Activated naive CD4-positive, alpha-beta T cell (primary cell): ENCODE measurements at places on chromosomes 3 and 15.

GRCh38 chr3:89586676-89587075, 479.3 kb downstream of the EPHA3 start:
- no peak for DNase-seq

DNA sequence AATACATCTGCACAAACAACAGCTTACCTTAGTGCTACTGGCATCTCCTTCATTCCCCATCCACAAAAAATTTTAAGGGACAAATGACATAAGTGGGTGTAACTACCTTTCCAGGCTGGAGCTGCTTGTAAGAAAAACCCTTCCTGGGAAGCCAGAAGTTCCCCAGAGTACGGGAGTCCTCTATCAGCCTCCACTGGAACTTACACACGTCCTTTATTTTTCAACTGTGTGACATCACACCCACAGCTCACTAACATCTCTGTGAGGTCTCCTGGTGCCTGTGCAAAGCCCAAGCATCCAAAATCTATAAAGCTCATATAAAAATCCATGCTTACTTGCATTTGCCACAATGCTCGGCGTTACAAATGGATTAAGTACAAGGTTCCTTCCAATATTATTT, 27.6 kb downstream of the LRIG1 start:
- no peak for DNase-seq

GRCh38 chr3:155211266-155211665, 82.2 kb downstream of the STRIT1 start:
- no peak for DNase-seq

DNA sequence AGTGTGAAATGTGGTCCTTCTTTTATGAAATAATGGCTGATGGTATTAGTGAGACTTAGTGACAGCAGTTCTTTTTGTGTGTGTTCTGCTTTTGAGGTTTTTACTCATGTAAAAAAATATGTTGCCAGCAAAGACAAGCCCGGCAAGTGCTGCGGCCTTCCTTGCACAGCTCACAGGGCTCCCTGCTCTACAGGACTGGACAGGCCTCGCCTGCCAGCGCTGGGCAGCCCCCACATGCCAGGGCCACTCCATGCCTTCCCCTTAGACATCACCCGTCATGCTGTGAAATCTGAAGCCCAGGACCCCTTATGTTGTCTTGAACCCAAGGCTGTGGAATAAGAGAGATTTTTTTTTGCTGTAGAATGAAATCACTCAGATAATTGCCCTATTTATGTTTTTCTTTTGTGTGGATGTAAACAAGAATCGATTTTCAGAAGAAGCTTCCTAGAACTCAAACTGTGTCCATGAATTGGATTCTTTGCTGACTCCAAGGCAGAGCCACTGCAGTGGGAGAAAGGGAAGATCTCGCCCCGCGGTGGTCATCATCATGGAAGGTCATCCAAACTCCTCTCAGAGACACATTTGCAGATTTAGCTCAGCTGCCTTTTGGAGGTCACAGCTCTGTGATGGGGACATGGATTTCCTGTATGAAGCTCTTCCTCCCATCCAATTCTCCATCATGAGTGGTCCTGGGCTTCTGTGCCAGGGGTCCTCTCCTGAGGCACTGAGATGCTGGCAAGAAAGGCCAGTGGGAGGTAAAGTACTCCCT, 150.8 kb downstream of the ATP10A start:
- DNase-seq: no peak

DNA sequence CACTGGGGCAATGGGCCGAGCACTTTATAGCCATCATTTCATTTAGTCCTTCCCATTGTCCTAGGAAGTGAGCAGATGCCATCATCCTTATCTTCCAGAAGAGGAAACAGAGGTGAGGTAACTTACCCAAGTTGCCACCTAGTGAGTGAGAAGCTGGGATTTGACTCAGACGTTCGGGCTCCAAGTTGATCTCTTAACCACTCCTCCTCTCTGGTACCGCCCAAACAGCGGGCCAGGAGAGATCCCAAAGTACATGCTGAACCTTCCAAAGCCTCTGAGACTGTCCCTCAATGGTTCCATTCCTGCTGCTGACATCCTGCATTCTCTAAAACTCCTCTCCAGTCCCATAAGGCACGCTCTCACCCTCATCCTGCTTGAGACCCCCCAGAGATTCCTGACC, 56.2 kb downstream of the EXOG start:
- DNase-seq: no peak

- no peak for DNase-seq
Observed at GRCh38 chr3:82568776-82569338, 807.4 kb upstream of the GBE1 start.

GRCh38 chr15:57082054-57082728, 163.7 kb downstream of the TCF12 start:
- no peak for DNase-seq

GRCh38 chr3:64349551-64349950, 124.3 kb upstream of the PRICKLE2 start:
- no peak for DNase-seq

DNA sequence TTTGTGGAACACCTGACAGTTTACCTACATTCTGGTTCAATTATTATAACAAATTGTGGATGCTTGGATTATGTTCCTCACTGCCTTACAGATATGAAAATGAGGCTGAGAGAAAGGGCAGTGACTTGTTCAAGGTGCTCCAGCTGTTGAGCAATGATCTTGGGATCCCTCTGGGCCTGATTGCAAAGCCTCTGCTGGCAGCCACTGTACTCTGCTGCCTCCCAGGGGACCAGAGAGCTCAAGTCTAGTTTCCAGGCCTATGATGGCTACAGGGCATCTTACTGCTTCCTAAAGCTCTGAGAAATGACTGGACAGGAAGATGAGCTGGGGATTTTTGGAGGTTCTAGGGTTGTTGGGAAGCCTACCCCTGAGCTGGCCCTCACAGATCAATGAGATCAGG, 2.3 kb upstream of the SHC4 start:
- DNase-seq: no peak

GRCh38 chr3:57949785-57950615, 58.2 kb upstream of the FLNB start:
- DNase-seq: no peak

- DNase-seq: no peak
Observed at GRCh38 chr15:77025083-77025901, 30.4 kb downstream of the PSTPIP1 start.

- no peak for DNase-seq
Observed at GRCh38 chr3:8886546-8886945, 76.7 kb downstream of the RAD18 start.

GRCh38 chr15:47705281-47705997, 11.9 kb upstream of the SEMA6D start:
- DNase-seq: no peak

DNA sequence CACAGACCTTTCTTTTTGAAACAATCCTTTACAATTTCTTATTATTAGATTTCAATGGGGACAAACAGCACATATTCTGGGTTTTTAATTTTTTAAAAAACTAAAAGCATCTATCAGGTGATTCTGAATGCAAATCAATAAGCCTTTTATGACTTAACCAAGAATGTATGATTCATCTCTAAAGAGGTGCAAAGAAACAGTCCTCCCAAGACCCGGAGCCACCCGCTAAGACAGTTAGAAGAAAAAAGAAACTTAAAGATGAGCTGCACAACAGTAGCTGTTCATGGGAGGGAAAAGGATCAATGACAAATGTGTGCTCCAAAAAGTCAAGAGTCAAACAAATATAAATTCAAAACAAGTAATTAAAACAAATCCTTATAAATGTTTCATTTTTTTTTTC, 319.5 kb downstream of the THSD4 start:
- DNase-seq: no peak

- DNase-seq: no peak
Observed at GRCh38 chr15:40847223-40847961, 3.5 kb downstream of the SPINT1 start.

GRCh38 chr3:45118615-45119071, 27.5 kb downstream of the CDCP1 start:
- DNase-seq: no peak

- no peak for DNase-seq
Observed at GRCh38 chr3:100798012-100798411, 88.7 kb downstream of the TFG start.

DNA sequence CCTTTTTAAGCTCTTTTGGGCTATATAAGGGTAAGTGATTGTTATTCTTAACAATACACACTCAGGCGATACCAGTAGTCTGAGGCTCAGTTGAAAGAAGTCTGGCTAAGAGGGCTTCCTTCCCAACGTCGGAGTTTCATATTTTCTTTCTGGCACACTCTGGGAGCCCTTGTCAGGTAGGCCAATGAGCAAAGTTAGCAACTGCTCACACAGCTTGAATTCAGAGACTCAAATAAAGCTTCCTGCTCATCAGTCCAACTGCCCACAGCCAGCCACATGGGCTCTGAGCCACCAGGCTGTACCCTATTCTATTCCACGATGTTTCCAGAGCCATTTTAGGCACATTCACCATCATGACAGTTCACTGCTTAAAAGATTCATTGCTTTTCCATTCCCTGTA, 155.1 kb upstream of the TBL1XR1 start:
- DNase-seq: no peak

GRCh38 chr3:59380146-59380545, 330.3 kb upstream of the CFAP20DC start:
- no peak for DNase-seq

GRCh38 chr3:149011676-149012075, 20.3 kb downstream of the GYG1 start:
- no peak for DNase-seq

- DNase-seq: no peak
Observed at GRCh38 chr3:147572970-147573340, 163.8 kb downstream of the ZIC1 start.

GRCh38 chr15:87483468-87483867, 773.1 kb downstream of the NTRK3 start:
- DNase-seq: no peak
